ENCODE measurements at places on chromosomes 4 and X.

DNA sequence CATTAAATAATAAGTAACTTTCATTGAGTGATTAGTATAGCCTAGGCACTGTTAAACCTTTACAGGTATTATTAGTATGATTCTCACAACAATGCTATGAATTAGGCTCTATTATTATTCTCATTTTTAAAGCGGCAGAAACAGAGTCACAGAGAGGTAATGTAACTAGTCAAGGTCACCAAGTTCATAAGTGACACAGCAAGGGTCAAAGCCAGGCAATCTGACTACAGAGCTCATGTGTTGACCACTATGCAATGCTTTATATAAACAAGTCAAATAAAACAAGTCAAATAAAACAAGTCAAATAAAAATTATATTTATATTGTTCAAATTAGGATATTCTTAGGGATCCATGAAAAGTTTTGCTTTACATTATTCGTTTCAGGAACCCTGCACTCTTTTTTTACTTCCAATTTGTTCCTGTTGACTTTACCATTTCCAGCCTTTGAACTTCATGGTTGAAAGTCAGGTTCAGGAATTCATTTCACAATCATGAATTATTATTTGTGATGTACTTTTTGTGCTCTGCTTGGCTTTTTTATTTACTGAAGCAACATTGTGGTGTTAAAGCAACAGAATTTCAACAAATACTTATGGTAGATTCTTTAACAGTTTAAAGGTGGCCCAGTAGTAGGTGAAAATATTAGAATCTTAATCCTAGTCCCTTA is 18.0 kb upstream of the ZC4H2 start:
- no peak for DNase-seq

GRCh38 chrX:650811-651210 is 20.2 kb downstream of the SHOX start:
- DNase-seq = no peak

DNA sequence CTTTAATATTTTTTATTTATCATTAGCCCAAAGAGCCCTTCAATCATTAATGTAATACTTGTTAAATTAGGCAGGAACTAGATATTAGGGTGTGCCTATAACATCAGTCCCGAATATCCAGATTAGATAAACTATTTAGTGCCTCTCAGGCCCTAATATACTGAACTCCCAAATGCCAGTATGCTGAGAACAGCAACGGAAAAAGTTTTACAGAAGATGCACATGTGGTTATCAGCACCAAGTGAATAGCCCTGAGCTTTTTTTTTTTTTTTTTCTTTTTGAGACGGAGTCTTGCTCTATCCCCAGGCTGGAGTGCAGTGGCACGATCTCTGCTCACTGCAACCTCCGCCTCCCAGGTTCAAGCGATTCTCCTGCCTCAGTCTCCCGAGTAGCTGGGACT is 13.0 kb upstream of the ELF2 start:
- no peak for DNase-seq

- DNase-seq = peak; percentile 52
These were observed 63.2 kb upstream of the TNIP3 start for GRCh38 chr4:121227341-121227792.

Data from GM12865 (cell line).